ENCODE measurements at places on chromosomes 1 and 21. TPM values are rescaled to one million over a fixed set of nuclear protein-coding genes. Genes with fewer than 3 reads are reported as not detected.

RAB42 gene
- 2.7 TPM for total RNA-seq

AGMAT gene
- total RNA-seq: 5.4 TPM

ATP1A4 gene
- 0.27 TPM for total RNA-seq

BATF3 gene
- total RNA-seq: 0.55 TPM

NAV1 gene
- total RNA-seq: 44.9 TPM

All from type B pancreatic cell (in vitro differentiated cells).